Non-pigmented ciliary epithelial cell (primary cell): ENCODE measurements at places on chromosomes 2 and 18.

GRCh38 chr2:195326537-195326936 lies 330.5 kb upstream of the SLC39A10 start:
- no peak for DNase-seq

GRCh38 chr2:20175267-20175666 lies 49.7 kb downstream of the SDC1 start:
- no peak for DNase-seq

- DNase-seq: no peak
Observed at GRCh38 chr18:36153771-36154170, 24.1 kb downstream of the ELP2 start.

GRCh38 chr18:73664896-73665295 lies 482.7 kb downstream of the FBXO15 start:
- DNase-seq: no peak

DNA sequence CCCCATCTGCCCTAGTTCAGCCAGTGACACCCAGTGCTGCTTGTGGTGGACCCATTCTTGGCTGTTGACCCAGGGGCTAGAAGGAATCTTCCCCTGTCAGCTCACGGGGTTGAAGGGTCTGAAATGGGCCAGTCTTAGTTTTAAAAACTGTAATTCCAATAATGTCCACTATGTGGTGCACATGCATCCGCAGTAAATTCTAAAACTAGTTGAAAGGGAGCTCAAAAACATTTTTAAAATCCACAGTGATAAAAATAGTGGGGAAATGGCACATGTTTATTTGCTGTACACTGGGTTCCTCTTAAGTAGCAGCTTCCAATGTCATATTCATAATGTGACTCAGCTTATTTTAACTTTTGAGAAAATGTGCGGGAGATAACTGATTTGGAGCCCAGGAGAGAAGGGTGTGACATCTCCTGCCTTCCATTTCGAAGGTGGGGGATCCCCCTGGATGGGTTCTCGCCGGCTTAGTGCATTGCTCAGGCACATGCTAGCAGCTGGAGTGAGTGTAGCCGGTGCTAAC lies 32.8 kb downstream of the GRHL1 start:
- no peak for DNase-seq

- DNase-seq: no peak
Observed at GRCh38 chr18:58449464-58449863, 179.4 kb downstream of the ALPK2 start.

DNA sequence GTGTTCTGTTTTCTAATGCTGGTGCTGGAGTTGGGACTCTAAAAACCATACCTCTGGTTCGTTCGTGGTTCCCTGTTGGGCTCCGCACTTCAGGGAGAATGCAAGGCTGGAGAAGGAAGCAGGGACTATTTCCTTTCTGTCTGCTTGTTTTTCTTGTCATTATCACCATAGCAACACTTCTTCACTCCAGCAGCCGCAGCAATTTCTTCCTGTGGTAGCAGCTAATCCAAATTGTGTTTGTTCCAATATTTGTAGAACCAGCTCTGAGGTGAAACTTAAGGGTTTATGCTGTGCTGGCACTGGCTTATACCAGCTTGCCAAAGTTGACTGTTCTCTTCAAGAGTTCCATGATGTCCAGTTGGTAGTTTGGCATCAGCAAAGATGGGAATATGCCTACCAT lies 301.4 kb upstream of the SYT4 start:
- DNase-seq: no peak

DNA sequence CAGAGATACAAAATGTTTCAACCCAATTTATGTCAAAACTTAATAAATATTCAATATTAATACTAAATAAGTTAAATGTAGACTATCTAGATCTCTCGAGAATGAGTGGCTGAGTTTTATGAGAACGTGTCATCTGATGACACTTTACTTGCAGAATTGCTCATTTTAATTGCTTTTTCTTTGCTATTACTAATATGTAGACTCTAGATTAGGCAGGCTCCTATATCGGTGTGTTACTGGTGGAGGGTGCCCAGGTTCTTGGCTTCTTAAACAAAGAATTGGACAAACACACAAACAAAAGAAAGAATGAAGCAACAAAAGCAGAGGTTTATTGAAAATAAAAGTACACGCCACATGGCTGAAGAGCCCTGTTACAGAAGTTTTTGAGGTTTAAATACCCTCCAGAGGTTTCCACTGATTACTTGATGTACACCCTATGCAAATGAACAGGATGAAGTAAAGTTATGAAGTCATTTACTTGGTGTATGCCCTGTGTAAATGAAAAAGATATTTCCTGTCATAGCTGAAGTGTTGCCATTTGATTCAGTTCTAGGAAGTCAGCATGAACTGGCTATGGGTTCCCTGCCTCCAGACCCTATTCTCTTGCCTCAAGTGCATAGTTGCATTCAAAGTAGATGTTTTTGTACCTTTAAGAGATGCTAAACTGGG lies 122.9 kb upstream of the ITGA4 start:
- no peak for DNase-seq

DNA sequence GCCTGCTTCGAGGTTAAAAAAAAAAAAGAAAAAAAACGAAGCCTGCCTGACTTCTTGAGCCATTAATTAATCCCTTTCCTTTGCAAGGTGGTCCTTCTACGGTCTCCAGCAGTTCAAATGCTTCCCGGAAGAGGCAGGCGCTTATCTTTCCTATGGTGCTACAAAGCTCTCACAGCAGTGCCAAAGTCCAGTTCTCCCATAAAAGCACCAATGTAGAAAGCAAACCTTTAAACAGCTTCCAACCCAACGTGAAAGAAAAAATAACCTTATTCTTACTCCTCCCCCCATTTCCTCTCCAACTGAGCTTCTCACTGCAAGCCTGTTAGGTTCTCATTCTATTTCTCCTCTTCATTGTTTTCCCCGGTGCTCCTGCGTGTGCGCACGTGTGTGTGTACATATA lies 317.4 kb upstream of the SOX11 start:
- no peak for DNase-seq

GRCh38 chr2:56626927-56627326 lies 443.1 kb downstream of the CCDC85A start:
- DNase-seq: no peak

DNA sequence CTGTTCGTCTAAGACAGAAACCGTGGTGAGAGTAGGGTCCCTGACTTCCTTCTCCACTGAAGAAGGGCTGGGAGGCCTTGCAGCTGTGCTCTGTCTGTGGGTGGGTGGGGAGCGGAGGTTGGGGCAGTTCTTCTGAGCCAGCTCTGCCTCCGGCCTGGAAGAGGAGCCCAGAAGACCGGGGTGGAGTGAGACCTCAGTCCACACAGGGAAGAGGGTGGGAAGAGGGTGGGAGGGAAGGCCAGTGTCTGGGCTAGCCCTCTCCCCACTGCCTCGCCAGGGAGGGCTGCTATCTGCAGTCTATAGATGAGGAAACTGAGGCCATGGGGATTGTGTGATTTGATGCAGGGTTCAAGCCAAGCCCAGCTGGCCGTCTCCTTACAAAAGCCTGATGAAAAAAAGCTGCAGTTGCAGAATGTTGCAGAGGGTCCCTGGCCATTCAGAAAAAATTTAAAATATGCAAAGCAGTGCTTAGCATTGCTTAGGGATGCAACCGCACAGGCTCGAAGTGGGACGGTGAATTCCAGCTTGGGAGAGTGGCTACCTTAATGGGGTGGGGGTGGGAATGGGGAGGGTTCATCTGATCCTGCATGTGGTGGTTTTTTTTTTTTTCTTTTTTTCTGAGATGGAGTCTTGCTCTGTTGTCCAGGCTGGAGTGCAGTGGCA lies 181.6 kb upstream of the HS6ST1 start:
- no peak for DNase-seq
